GM12878 (cell line): ENCODE measurements at places on chromosomes 11 and 22. TPM values are rescaled to one million over a fixed set of nuclear protein-coding genes. Genes with fewer than 3 reads are reported as not detected.

GRCh38 chr22:41206719-41207118 lies 1.6 kb downstream of the L3MBTL2 start:
- no peak overlapping the region for H3K4me3 ChIP-seq
- DNase-seq = no peak
- H3K27ac ChIP-seq = no peak overlapping the region
- no peaks in the 10 kb centered on the region for H3K4me1 ChIP-seq
- H3K27me3 ChIP-seq = no peaks in the 10 kb centered on the region

- H3K4me1 ChIP-seq = peaks cover 42% of the 10 kb centered on the region
- H3K4me3 ChIP-seq = no peak overlapping the region
- H3K36me3 ChIP-seq = no peaks in the 10 kb centered on the region
- no peaks in the 10 kb centered on the region for H3K27me3 ChIP-seq
Observed at GRCh38 chr11:35088226-35088625, 50.7 kb upstream of the CD44 start.

- no peak overlapping the region for H3K4me3 ChIP-seq
- DNase-seq = no peak
- H3K36me3 ChIP-seq = no peaks in the 10 kb centered on the region
Observed at GRCh38 chr11:64057890-64058289, 22.2 kb downstream of the FLRT1 start.

DNA sequence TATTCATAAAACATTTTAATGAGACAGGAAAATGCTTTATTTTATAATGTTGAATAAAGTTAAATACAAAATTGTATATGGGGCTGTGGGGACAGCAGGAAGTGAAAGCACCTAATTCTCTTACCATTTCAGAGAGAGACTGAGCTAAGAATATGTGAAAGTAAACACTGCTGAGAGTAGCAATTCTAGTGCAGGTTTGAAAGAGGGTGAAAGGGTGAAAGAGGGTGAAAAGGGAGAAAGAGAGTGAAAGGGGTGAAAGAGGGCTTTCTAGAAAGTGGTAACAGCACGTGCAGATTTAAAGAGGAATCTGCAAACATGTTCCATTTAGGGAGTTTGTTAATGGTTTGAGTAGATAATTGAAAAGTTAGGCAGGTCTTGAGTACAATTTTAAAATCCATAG lies 652.0 kb upstream of the CCDC90B start:
- no peak overlapping the region for H3K4me3 ChIP-seq
- no peaks in the 10 kb centered on the region for H3K36me3 ChIP-seq
- H3K27ac ChIP-seq = no peak overlapping the region
- no peaks in the 10 kb centered on the region for H3K4me1 ChIP-seq

GRCh38 chr22:46580940-46581537 lies 39.1 kb upstream of the GRAMD4 start:
- no peaks in the 10 kb centered on the region for H3K27me3 ChIP-seq
- H3K27ac ChIP-seq = no peak overlapping the region
- H3K4me3 ChIP-seq = no peak overlapping the region

DNA sequence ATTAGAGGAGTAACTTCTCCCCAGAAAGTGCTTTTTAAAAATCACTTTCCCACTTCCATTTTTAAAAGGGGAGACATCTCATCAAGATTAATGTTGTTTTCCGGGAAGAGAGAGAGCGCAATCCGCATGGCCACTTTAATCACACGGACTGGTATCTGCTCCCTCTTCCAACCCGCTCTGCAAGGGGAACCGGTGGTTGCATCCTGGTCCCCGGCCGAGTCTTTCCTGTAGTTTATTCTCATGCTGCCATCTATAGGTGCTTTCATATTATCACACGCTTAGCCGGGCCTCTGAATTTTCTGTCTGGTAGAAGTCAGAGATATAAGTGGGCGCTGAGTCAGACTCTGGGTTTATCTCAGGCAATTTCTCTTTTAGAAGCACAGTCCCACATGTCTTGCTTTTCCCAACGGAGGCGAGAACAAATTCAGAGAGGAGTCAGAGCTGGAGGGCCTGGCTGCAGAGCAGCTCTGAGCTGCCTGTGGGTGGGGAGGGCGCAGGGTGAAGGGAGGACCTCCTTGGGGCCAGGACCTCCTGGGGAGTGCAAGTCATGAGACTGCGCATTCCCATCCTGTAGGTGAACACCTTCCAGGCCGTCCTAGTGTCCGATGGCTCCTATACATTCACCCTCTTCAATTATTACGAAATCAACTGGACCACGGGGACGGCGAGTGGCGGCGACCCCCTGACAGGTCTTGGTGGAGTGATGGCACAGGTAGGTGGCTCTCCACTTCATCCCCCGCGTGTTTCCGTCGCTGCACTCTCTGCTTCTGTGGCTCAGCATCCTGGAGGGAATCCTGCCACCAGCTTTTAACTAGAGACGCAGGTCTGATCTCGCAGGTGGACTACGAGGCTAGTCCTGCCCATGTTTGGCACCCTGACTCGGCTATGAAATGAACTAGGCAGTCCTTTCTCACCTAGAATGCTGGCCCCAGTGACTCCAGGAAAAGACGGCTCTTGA lies 11.7 kb downstream of the TECTA start:
- H3K4me3 ChIP-seq = no peak overlapping the region
- no peak overlapping the region for H3K27ac ChIP-seq
- no peaks in the 10 kb centered on the region for H3K36me3 ChIP-seq
- H3K27me3 ChIP-seq = peaks cover 12% of the 10 kb centered on the region; the same call in 1 of the 2 replicates
- H3K4me1 ChIP-seq = no peaks in the 10 kb centered on the region
- DNase-seq = no peak

DNA sequence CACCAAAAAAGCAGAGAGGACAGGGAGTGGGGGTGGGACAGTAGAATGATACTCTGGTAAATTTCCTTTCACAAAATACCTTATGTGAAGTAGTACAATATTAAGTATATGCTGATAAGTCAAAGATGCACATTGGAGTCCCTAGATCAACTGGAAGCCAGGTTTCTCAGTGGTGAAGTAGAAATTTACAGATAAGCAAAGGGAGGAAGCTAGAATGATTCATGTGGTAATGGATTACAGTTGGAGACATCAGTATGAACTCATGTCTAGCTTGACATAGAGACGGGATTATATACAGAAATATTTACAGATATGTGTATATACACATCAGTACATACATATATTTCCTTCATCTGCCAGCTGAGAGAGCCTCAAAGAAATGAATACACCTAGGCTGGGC lies 21.5 kb downstream of the PLEKHB1 start:
- H3K4me1 ChIP-seq = no peaks in the 10 kb centered on the region
- H3K36me3 ChIP-seq = no peaks in the 10 kb centered on the region
- no peak for DNase-seq
- H3K27me3 ChIP-seq = no peaks in the 10 kb centered on the region
- H3K4me3 ChIP-seq = no peak overlapping the region
- H3K27ac ChIP-seq = no peak overlapping the region

DNA sequence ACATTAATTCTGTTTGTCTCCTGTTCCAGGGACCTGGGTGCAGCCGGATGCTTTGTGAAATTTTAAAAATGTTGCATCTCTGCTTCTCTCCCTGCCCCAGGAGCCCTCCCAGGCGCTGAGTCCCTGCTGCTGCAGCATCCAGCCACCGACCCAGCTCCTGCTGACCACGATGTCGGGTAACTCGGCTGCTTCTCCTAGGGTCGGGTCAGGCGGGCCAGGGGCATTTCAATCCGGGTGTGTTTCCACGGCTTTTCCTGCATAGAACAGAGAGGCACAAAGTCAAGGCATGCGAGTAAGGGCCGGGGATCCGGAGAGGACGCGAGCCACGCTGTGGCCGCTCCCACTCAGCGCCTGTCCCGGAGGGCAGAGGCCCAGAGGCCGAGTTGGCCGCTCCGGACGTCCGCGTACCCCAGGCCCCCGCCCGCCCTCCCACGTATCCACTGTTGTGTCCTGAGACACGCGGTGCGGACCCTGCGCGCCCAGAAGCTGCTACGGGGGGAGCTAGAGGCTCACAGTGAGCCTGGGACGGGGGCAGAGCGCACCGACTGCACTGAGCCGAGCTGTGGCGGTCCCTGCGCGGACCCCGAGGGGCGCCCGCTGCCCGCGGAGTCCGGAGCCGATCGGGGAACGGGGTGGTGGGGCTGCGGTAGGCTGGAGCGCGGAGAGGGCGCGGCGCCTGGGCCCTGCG lies at the start of gene POU2AF3:
TSS of gene POU2AF3 (plus strand) at position 134 of the 688 bp plus-strand sequence. CDS start at position 170, 36 bp downstream.
- no peak for DNase-seq
- no peaks in the 10 kb centered on the region for H3K4me1 ChIP-seq
- H3K4me3 ChIP-seq = peak within 1 kb of the TSS; percentile 71
- no peak within 1 kb of the TSS for H3K27ac ChIP-seq

DNA sequence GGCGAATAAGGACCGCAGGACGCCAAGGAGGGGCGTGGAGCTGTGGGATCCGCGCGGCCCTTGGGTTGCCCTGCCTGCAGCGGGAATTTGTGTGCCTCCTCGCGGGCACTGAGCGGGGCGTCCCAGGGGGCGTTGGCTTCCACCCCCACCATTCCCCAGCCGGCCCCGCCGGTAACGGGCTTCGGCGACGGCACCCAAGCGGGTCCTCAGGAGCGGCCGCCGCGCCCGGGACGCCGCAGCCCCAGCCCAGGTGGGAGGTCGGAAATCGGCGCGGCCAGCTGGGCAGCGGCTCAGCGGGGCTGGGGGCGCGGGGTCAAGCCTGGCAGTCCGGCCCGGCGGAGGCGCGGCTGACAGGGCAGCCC lies 320 bp downstream of the CLTCL1 start:
- H3K27ac ChIP-seq = no peak overlapping the region
- peak overlapping the region; percentile 70 for H3K4me3 ChIP-seq
- DNase-seq = no peak
- H3K27me3 ChIP-seq = peaks cover 7% of the 10 kb centered on the region
- no peaks in the 10 kb centered on the region for H3K36me3 ChIP-seq
- peaks cover 9% of the 10 kb centered on the region for H3K4me1 ChIP-seq

DNA sequence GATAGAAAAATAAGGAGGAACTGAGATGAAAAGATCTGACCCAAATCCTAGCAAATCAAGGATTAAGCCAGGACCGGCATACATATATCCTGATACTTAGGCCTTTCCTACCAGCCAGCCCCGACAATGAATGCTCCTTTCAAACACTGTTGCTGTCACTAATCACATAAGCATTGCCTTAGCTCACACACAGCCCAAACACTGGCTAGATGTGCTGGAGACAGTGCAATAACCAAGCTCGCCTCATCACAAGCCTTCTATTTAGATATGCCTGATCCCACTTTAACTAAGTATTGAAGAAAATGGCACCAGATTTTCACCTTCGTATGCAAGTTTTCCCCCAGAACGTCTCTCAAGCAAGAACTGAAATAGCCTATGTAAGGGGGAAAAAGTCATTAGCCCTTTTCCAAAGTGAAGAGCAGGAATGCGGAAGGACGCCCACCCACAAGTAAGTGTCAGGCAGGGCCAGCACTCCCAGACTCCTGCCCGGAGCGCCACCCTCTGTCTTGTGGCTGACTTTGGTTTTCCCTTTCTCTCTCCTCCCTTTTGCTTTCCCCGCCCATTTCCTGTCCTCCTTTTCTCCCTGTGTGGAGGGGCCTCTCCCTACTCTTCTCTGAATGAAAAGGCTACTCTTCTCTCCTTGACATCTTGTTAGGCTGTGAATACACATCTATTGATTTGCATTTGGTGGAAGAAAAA lies 8.9 kb upstream of the OPCML start:
- no peak overlapping the region for H3K27ac ChIP-seq
- no peaks in the 10 kb centered on the region for H3K36me3 ChIP-seq
- no peak overlapping the region for H3K4me3 ChIP-seq
- no peaks in the 10 kb centered on the region for H3K27me3 ChIP-seq

- no peaks in the 10 kb centered on the region; the same call in 1 of the 2 replicates for H3K36me3 ChIP-seq
- no peaks in the 10 kb centered on the region for H3K4me1 ChIP-seq
- DNase-seq = no peak
- no peaks in the 10 kb centered on the region for H3K27me3 ChIP-seq
Observed at GRCh38 chr11:57301711-57302423, 22.9 kb downstream of the TNKS1BP1 start.

- no peak overlapping the region for H3K4me3 ChIP-seq
- no peaks in the 10 kb centered on the region for H3K27me3 ChIP-seq
- no peaks in the 10 kb centered on the region for H3K4me1 ChIP-seq
- no peak for DNase-seq
Observed at GRCh38 chr11:20790622-20791021, 121.2 kb downstream of the NELL1 start.

DNA sequence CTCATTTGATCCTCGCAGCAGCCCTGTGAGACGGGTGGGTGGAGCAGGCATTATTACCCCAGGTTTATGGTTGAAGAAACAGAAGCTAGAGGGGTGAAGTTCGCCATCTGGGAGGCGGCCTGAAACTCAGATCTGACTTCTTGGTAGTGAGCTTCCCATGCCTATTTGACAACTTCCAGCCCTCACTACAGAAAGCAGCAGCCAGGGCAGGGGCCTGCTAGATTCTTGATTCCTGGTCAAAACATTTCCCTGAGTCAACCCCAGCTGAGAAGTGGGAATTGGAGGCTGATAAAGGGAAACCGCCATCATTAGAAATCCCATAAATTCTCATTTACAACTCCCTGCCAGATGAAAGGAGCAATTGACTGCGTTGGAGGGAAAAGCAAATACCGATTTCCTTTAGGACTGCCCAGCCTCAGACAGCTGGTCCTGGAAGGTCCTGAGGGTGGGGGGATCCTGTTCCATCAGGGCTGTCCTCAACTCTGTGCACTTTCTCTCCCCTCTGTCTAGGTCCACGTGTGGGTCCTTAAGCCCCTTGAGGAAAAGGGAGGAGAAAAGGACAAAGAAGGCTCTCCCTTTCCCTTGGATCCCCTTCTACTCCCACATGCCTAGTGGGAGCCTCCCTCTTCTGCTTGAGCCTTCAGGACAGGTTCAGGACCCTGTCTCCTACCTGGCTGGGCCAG lies 10.2 kb upstream of the NECTIN1 start:
- H3K4me1 ChIP-seq = no peaks in the 10 kb centered on the region
- no peak overlapping the region for H3K4me3 ChIP-seq
- no peak for DNase-seq
- no peaks in the 10 kb centered on the region; the same call in 1 of the 2 replicates for H3K27me3 ChIP-seq

GRCh38 chr22:20101638-20102037 lies 14.3 kb upstream of the RANBP1 start:
- H3K36me3 ChIP-seq = peaks cover 12% of the 10 kb centered on the region
- H3K27ac ChIP-seq = no peak overlapping the region
- no peaks in the 10 kb centered on the region for H3K27me3 ChIP-seq

DNA sequence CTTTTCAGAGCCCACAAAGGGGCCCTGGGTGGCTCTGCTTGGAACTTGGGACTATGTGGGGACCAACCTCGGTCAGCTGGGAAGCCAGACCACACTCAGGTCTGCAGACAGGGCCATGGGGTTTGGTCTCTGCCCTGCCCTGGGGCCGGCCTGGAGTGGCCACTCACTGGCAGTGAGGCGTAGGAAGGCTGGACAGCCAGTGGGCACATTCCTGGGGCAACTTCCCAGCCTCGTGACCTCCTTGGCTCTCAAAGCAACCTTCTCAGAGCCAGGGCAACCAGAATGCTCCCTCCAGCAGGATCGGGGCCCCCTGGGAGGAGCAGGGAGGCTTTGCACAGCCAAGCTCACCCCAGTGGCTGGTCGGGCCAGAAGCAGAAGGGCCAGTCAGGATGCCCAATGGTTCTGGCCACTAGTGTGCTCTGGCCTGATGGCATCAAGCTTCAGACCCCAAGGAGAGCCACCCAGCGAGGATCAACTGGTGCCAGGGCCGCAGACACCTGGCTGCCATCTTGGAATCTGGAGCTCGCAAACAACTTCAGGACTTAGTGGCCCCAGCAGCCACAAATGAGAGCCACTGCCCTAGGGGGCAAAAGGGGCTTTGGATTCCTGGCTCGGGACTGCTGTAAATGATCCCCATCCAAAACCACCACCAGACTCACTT lies 87.1 kb downstream of the MYEOV start:
- H3K27ac ChIP-seq = no peak overlapping the region
- no peaks in the 10 kb centered on the region; the same call in 1 of the 2 replicates for H3K27me3 ChIP-seq
- no peaks in the 10 kb centered on the region for H3K4me1 ChIP-seq

The BTBD18 gene
- total RNA-seq = not detected in 2 replicates

The MMP3 gene
- total RNA-seq = not detected in 2 replicates

The FOXRED2 gene
- 25.5 and 28.8 TPM in 2 replicates for total RNA-seq

The LRRC74B gene
- total RNA-seq = not detected in 2 replicates

The TRPC6 gene
- not detected in 2 replicates for total RNA-seq

The LDHAL6A gene
- total RNA-seq = not detected in 2 replicates

The MPZL2 gene
- 3.2 and 4.4 TPM in 2 replicates for total RNA-seq

The OR6T1 gene
- not detected in 2 replicates for total RNA-seq

The FDXACB1 gene
- 6.8 and 7.4 TPM in 2 replicates for total RNA-seq
